ENCODE measurements at places on chromosomes 11 and 22. TPM values are rescaled to one million over a fixed set of nuclear protein-coding genes. Genes with fewer than 3 reads are reported as not detected.

Gene TMPRSS13
- 0.13 TPM for total RNA-seq

GRCh38 chr22:37638391-37639069 lies 939 bp upstream of the SH3BP1 start:
- no peak for ATAC-seq

Gene PATE4
- not detected for total RNA-seq

GRCh38 chr22:25627271-25627852 lies 62.9 kb downstream of the GRK3 start:
- ATAC-seq = no peak

DNA sequence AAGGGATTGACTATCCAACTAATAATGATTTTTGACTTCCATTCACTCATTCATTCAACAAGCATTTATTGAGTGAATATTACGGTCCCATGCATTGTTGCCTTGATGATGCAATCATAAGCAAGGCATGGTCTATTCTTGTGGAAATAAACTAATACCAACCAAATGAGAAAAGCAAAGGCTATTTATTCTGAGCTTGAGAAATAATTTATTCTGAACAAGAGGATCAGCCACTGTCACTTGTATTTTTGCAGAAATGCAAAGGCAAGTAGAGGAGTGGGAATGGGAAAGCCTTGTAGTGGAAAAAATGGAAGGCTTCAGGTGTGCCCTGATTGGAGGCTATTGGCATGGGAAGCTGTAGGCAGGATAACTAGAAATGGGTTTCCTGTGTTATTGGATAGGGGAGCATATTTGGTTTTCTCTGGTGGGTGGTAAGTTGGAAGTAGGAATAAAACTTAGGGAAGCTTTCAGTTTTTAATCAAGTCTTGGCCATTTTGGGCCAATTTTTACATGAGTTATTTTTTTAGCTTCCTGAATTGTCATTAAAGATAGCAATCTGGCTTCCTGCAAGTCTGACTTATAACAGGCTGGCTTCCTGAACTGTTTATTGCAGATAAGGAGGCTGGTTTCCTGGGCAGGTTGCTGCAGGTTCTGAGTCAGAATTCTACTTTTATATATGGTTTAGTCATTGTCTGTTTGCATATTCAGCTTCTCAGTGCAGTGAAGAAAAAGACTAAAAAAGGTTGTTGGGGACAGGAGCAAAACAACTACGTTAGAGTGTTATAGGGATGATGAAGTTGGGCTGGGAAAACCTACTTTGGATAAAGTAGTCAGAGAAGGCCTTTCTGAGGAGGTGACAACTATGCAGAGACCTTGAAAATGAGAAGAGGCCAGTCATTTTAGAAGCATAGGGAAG lies 106.7 kb downstream of the APIP start:
- ATAC-seq = no peak

Data from gastroesophageal sphincter (tissue), 4 donors.